Renal pelvis (tissue), 12 donors: ENCODE measurements at places on chromosomes 1 and 21.
A peak's percentile ranks its signal among the peaks of the same experiment; 100 is the strongest.

DNA sequence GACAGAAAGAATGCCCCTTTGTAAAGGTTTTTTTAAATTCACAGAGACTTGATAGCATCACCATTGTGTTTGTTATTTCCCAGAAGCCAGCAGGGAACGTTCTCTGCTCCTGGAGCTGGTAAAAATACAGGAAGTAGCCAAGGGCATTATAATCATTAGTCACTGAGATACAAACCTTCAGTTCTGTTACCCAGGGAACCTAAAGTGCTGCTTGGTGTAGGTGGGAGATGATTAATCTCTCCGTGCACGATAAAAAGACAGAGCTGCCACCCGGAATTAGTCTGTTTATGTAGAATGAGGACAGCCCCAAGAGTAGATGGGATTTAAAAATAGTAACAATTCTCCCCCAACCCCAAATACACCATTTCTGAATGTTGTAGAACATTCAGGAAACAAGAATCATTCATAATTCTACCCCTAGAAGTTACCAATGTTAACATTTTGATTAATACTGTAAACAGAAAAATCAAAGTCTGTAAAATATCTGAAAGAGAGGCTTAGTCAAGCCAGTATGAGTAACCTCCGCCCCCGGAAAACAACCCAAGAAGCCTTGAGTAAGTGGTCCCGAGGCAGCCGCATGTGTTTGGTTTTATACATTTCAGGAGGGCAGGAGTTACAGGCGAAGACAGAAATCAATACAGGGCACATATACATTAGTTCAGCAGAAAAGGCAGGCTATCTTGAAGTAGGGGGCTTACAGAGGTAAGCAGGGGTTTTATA, 45.3 kb upstream of the CTBS start:
- no peak for DNase-seq

GRCh38 chr1:76006234-76006633, 68.3 kb upstream of the ST6GALNAC3 start:
- DNase-seq = no peak

- DNase-seq = no peak
These were observed 32.0 kb upstream of the OTUD3 start for GRCh38 chr1:19850214-19850613.

DNA sequence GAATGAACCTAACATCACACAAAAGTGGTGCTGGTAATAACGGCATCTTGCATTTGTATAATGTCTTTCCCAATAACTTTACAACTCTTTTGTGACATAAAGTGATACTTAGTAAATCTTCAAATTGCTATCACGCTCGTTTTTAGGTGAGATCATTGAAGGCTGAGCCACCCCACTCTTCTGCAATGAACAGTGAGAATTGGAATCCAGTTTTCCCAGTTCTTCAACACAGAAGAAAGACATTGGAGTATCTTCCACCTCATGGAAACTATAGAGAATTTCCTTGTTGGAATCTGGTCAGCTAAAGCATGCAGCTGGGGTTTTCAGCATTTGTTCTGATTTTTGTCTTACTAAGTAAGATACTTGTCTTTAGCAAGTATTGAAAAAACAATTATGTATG, 59.9 kb upstream of the NRIP1 start:
- DNase-seq = no peak

GRCh38 chr1:200893411-200893901, 1.2 kb upstream of the INAVA start:
- DNase-seq = no peak

DNA sequence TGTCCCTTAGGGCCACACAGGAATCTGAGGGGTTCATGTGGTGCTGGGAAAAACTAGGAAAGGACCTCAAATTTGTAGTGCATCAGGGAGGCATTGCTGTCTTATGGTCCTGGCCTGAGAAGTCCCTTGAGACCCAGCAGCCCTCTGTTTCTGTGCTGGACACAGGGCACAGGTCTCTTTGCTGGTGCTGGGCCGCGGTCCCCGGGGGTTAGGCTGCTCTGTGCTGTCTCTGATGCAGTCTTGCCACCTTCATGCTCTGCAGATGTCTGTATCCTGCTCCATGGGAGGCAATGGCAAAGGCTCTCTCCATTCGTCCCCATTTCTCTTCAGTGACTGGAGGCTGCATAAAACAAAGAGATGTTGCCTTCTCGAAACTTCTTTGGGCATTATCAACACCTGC, 13.0 kb downstream of the EDARADD start:
- no peak for DNase-seq

DNA sequence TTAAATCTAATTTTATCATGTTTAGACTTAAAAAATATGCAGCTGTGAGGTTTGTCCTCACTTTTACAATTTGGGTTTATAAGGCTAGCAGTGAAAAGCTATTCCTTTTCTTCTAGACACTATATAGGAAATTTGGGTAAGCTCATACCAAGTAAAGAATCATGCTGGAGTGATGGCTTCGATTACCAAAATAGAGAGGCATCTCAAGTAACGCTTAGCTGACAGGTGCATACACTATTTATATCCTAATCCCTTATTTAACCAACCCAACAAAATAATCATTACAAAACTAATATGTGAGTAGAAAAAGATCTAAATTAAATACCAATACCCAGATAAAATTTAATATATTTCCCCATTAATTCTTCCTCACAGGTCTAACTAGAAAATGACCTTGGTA, 193.2 kb downstream of the LHX8 start:
- no peak for DNase-seq

GRCh38 chr1:8089535-8090228, 63.6 kb upstream of the ERRFI1 start:
- no peak for DNase-seq

GRCh38 chr1:119108988-119109387, 31.5 kb downstream of the WARS2 start:
- no peak for DNase-seq

- DNase-seq = no peak
These were observed 222.6 kb downstream of the CAMTA1 start for GRCh38 chr1:7007902-7008301.

- DNase-seq = no peak
These were observed 185.9 kb upstream of the EDN2 start for GRCh38 chr1:41670217-41670957.

- peak; percentile 67 for DNase-seq
These were observed 3.2 kb downstream of the LRRC42 start for GRCh38 chr1:53949023-53949990.

- DNase-seq = no peak
These were observed 2.7 kb downstream of the DIO1 start for GRCh38 chr1:53896635-53897229.

GRCh38 chr1:65001231-65001792, 35.0 kb upstream of the JAK1 start:
- DNase-seq = no peak

DNA sequence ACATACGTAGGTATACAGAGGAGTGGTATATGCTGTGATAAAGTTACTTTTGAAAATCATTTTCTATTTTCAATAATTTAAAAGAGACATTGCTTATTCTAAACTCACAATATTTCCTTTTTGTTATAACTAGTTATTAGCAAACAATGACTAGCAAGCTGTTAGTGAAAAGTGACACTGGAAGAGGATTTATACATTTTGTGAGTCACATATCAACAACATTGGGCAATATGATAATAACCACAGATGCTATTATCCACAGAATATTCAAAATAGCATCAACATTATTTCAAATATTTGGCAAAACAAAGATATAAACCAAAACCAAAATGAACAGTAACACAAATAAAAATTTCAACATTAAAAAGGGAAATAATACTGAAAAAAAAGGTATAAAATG, 104.0 kb upstream of the HP1BP3 start:
- DNase-seq = no peak
